Activated T-cell treated with anti-CD3 and anti-CD28 coated beads, Interleukin-2, amount 50 U/mL, for 1 hour (primary cell): ENCODE measurements at places on chromosomes 2 and 18.

DNA sequence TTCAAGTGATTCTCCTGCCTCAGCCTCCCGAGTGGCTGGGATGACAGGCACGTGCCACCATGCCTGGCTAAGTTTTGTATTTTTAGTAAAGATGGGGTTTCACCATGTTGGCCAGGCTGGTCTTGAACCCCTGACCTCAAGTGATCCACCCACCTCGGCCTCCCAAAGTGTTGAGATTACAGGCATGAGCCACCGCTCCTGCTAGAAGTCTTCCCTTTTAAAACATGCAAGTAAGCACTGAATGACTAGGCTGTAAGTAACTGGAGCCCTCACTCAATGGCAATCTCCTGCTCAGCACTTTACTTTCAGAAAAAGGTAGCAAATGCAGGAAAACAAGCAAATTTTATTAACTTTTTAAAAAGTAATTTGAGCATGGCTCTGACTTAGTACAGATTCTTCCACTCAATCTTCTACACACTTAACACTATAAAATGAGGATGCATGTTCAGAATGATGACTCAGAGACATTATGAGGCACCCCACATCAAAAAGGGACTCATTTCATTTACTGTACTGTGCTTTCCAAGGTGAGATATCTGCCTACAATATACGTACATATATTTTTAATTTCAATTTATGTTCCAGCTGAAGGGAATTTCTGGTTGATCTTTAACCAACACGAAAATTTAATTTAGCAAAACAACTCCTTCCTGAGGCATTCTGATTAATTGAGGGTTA is 6.6 kb upstream of the NCK2 start:
- DNase-seq = no peak

DNA sequence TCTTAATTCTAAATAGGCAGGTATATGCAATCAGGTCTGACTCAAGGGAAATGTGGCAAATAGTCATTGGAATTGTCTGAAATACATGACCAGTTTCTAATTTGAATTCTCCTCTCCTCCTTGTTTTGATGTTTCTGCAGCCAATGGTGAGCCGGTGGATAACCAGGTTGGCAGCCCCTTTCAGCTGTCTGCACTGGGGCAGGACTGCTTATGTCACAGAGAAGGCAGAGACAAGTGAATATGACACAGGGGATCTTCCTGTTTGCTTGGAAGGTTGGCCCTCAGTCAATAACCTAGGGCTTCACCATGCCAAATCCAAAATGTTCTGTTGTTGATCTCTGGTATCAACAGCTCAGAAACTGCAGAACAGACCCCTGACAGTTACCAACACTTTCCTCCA is 12.1 kb downstream of the MYT1L start:
- no peak for DNase-seq

DNA sequence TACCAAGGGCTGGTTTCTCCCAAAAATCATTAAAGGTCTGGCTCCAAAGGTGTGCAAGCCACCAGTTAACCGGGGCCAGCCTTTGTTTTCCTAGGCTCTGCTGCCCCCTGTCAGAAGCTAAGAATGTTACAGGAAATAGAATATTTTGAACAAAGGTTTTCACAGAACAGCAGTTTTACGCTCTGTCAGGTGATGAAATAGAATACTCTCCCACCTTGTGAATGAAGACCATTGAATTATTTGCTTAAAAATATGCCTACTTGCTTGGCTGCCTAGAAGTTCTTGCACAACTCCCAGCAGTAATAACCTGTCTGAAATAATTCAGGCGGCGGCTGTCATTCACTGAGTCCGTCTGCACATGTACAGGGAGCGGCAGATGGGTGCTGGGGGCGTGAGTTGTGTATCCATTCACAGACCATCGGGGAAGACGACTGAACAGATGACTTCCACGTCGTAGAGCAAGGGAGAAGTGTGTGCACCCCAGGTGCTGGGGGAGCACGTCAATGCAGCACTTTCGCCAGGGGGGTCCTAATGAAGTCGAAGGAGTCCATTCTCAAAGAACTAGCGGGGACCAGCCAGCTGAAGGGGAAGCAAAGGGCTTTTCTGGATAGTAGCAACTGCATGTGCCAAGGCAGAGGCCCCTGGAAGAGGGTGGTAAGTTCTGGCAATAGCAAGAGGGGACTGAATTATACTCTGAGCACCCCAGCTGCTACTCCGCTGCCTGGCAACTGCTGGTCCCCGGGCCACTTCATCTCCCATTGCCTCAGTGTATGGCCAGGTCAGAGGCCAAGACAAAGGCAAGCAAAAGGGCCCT is 56.1 kb downstream of the SF3B1 start:
- DNase-seq = peak; percentile 67

DNA sequence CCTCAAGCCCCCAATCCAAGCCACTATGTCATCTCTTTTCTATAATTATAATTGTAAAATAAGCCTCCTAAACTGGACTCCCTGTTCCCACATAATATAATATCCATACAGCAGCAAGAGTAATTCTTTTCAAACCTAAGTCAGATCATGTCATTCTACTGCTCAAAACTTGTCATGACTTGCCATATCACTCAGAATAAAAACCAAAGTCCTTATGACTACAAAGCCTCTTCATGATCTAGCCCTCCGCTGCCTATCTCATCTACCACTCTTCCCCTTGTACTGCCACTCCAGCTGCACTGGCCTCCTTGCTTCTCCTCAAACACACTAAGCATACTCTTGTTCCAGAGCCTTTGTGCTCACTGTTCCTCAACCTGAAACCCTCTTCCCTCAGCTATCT is 69.9 kb downstream of the MEMO1 start:
- no peak for DNase-seq

- DNase-seq = no peak
Measured at GRCh38 chr2:47230418-47230817, 75.3 kb upstream of the STPG4 start.
